ENCODE measurements at places on chromosomes 11 and 22.

DNA sequence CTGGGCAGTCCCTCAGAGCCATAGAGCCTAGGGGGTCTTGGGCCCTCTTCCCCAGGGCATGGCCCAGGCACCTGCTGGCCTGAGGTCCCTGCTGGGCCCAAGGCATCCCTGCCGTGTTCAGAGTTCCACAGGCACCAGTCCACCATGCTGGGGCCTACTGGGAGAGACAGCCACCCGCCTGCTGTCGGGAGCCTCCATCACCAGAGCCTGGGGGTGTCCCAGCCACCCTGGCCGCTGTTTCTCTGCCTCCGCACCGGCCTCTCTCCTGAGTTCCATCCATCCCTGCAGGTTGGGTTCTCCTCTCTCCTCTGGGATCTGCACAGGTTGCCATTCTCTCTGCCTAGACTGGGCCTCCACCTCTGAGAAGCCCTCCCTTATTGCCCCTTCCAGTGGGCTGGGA, 68.6 kb downstream of the KCNQ1 start:
- no peak for DNase-seq

GRCh38 chr11:32139896-32140520, 49.1 kb downstream of the RCN1 start:
- no peak for DNase-seq

DNA sequence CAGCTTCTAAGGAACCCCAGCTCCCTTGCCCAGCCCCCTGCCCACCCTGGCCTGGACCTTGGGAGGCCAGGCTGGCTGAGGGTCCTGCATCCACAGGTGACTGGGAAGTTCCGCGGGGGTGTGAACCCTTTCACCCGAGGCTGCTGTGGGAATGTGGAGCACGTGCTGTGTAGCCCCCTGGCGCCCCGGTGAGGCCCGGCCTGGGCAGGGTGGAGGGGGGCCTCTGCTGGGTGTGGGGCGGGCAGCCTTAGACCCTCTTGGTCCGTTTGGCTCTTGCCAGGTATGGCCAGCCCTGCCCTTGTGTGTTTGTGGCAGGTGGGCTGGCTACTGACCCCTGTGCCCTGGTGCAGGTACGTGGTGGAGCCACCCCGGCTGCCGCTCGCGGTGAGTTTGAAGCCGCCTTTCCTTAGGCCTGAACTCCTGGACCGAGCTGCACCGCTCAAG, 8.9 kb downstream of the ZDHHC8 start:
- DNase-seq = no peak

DNA sequence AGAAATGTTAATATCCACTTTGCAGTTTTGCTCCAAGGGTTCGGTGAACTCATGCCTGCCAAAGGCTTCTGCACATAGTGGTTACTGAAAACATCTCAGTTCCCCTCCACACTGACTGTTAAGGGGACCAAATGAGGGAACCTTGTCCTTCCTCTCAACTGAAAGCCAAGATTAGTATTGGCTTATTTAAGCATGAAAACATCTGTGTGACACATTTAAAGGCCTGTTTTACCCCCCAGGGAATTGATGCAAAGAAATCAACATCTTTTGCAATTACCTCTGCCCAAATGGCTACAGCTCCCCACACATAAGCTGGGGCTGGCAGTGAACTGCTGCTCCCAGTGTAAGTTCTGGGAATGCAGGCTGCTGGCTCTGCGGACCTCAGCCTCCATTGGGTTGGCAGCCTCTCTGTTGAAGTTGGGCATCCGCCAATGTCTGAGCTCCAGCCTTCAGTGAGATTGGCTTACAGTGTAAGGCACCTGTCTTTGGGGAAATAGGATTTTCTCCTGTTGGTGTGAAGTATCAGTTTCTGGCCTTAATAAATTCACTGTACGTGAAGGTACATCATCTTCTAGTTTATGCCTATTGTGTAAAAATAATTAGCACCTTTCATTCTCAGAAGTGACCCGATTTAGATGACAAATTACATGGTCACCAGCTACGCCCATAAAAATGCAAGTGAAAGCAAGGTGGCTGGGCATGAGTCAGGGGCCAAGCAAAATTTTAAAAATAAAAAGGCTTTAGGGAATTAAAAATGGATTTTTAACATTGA, 213.4 kb upstream of the SYN3 start:
- no peak for DNase-seq

- no peak for DNase-seq
These were observed 393.1 kb upstream of the NARS2 start for GRCh38 chr11:78967811-78968210.

DNA sequence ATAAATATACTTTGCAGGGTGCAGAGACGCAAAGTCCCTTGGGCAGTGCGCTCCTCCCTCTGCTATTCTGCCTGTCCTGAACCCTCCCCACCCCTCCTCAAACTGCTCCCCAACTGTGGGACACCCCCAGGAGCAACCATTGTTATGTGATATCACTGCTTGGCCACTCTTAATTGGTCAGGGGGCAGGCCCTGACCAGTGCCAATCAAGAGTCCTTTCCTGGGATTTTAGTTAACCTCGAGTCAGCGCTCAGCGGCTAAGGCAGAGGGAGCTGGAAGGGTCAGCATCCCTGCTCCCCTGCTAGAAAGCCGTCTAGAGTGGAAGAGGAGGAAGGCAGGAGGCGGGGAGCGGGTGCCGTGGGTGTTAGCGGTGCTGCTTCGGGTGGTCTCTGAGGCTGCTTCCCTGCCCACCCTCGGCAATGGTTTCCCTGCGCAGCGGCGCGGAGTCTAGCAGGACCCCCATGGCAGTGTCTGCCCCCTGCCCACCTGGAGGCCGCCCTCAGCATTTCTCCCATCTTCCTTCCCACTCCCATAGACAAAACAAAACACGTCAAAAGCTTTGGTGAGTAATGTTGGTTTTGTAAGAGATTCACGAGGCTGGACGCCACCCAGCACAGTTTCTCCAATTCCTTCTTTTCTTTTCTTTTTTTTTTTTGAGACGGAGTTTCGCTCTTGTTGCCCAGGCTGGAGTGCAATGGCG, 38.4 kb upstream of the A4GALT start:
- DNase-seq = no peak

DNA sequence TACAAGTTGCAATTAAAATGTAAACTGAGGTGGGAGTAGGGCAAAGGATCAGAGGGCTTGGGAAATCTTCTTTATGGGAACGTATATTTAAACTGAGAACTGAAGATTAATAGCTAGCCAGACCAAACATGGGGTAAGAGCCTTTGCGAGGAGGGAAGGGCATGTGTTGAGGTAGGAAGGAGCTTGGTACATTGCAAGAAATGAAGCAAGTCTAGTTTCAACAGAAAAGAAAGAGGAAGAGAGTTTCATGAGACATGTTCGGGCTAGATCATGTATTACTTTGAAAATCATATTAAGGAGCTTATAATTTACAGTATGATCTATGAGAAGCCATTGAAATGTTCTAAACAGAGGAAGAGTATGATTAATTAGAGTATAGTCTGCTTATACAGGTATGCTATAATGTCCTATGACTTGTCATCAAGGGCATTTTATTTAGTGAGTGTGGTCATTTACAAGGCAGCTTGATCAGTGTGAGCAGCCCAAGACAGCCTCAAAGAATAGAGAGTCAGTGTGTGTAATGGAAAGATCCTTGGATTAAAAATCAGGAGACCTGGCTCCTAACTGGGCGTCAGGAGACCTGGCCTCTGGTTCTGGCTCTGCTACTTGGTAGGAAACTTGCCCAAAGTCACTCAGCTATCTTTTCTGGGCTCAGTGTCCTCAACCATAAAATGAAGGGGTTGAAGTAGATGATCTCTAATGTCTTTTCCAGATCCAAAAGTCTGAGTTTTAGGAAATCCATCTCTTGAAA, 10.9 kb downstream of the GAS2 start:
- no peak for DNase-seq

DNA sequence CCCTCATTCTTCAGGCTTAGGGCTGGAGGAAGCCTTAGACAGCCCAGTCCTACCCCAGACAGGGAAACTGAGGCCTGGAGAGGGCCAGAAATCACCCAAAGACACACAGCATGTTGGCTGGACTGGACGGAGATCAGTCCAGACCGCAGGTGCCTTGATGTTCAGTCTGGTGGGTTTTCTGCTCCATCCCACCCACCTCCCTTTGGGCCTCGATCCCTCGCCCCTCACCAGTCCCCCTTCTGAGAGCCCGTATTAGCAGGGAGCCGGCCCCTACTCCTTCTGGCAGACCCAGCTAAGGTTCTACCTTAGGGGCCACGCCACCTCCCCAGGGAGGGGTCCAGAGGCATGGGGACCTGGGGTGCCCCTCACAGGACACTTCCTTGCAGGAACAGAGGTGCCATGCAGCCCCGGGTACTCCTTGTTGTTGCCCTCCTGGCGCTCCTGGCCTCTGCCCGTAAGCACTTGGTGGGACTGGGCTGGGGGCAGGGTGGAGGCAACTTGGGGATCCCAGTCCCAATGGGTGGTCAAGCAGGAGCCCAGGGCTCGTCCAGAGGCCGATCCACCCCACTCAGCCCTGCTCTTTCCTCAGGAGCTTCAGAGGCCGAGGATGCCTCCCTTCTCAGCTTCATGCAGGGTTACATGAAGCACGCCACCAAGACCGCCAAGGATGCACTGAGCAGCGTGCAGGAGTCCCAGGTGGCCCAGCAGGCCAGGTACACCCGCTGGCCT, 641 bp downstream of the APOC3 start:
- DNase-seq = no peak

DNA sequence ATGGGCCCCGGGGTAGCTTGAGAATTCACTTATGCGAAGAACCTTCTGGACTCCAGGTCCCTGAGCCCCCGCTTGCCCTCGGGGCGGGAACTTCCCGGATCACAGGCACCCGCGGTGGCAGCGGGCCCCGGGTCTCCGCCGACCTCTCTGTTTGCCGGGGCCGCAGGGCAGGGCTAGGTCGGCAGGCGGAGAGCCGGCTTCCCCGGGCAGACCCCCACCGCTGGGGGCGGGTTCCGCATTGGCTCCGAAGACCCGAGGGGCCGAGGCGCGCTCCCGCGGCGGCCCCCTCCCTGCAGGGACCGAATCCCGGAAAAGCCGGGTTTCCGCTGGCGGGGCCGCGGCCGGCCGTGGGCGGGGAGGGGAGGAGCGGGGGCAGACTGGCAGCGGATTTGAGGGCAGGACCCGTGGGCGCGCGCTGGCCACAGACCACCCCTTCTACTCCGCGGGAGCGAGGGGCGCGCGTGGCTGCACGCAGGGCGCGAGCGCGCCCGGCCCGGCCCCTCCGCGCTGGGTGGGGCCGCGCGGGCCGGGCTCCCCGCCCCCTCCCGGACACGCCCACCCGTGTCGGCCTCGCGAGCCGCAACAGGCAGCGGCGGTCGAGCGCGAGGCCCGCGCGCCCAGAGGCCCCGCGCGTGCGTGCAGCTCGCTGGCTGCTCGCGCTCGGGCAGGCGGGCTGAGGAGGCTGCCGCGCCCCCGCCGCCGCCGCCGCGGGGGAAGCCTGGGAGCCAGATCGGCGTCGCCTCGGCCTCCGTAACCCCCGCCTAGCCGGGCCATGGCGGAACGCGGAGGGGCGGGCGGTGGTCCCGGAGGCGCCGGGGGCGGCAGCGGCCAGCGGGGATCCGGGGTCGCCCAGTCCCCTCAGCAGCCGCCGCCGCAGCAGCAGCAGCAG, at the start of gene PACS1:
TSS of gene PACS1 (plus strand) at position 558 of the 889 bp plus-strand sequence. CDS start at position 773, 215 bp downstream.
- DNase-seq = peak; percentile 32

GRCh38 chr11:125182573-125182972, 18.0 kb downstream of the PKNOX2 start:
- DNase-seq = no peak

- DNase-seq = no peak
These were observed 93.9 kb downstream of the MED15 start for GRCh38 chr22:20601308-20601707.

GRCh38 chr22:46397951-46398350, 62.4 kb downstream of the TRMU start:
- no peak for DNase-seq

GRCh38 chr11:45859661-45860140, 12.4 kb downstream of the CRY2 start:
- no peak for DNase-seq

- DNase-seq = no peak
These were observed 99.4 kb upstream of the AKIP1 start for GRCh38 chr11:8811571-8811970.

GRCh38 chr11:84923489-84923888, 703.7 kb downstream of the DLG2 start:
- no peak for DNase-seq

GRCh38 chr11:1468002-1468401, 18.6 kb downstream of the MOB2 start:
- no peak for DNase-seq

DNA sequence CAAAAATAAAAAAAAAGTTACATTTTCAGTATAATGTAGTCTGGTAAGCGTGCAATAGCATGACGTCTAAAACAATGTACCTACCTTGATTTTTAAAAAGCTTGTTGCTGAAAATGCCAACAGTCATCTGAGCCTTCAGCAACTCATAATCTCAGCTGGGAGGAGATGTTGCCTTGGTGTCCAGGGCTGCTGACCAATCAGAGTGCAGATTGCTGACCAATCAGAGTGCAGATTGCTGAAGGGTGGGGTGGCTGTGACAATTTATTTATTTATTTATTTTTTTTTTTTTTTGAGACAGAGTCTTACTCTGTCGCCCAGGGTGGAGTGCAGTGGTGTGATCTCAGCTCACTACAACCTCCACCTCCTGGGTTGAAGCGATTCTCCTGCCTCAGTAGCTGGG, 17.8 kb downstream of the ZBED4 start:
- DNase-seq = no peak

DNA sequence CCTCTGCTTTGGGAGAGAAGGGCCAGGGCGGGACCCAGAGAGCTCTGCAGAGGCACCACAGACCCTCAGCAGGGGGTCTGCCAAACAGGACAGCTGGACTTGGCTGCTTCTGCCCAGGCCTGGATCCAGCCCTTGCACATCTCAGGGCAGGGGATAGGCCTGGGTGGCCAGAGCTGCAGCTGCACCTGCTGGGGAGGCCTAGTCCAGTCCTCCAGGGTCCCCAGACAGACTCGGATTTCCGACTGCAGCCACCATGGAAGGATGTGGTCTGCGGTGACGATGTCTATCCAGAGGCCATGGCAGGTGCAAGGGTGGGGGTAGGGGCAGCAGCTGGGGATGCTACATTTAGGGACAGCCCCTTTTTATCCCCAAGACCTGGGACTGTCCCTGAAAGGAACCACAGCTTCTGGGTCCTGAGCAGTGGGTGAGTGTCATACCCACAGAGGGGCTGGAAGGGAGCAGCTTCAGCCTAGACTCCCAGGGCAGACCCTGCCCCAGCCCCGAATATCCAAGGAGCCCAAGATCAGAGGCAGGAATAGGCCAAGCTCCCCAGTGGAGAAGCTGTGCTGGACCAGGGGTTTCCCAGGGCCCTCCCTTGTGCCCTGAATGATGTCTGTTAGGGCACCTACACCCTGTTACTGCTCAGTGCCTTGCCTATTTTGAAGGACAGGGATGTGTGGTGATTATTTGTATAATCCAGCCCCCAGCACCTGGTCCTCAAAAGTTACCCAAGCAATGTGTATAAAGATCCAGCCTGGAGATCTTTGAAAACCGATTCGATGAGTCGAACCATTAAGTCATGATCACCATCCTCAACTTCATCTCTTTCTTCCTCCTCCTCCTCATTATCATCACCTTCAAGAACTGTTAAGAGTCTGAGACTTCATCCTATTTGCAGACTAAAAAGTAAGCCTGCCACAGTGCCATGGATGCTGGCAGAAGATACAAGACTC, 2.5 kb upstream of the IGLL5 start:
- no peak for DNase-seq

GRCh38 chr22:47237890-47238480, 475.5 kb downstream of the TBC1D22A start:
- DNase-seq = no peak

- no peak for DNase-seq
These were observed 284.1 kb downstream of the TBC1D22A start for GRCh38 chr22:47046411-47047065.

All from activated naive CD8-positive, alpha-beta T cell treated with anti-CD3 and anti-CD28 coated beads, Interleukin-2, amount 50 U/mL, for 16 hours (primary cell).